ENCODE measurements at places on chromosomes 2 and 18.

DNA sequence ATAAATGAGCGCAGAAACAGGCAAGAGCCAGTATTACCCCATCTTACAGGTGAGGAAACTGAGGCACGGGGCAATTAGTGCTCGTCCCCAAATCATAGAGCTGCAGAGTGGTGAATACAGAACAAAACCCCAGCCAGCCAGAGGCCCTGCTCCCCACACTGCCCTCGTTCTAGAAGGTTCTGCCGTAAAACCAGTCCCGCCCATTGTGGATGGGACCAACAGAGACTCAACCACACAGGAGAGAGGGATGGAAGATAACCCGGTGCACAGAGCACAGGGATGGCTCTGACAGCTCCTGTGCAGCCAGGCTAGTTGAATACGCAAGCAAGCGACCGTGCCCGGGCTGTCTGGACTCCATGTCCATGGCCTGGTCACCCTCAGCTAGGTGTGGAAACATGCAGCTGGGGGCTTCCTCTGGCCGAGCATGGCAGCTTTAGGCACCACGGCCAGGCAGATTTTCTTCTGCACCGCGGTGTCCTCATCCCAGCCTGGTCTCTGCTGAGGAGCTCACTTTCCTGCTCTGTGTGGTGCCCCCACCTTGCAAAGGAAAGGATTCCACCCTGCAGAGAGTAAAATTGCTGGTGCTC lies 146.4 kb downstream of the TPO start:
- no peak for DNase-seq

- DNase-seq, result no peak
Measured at GRCh38 chr2:237180987-237181386, 95.3 kb downstream of the COPS8 start.

DNA sequence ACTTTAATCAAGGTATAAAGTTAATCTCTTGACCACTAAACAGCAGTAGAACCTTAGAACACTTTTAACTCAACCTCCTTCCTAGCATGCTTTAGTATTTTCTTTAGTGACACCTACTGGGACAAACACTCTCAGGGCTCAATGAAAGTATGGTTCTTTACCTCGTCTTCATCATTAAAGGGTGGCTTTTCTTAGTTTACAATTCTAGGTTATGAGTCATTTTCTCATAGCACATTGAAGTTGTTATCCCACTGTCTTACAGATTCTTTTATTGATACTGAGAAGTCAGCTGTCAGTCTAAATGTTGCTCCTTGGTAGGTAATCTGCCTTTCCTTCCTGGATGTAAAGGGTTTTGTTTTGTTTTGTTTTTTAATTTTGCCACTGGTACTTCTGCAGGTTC lies 38.0 kb downstream of the SIGLEC15 start:
- no peak for DNase-seq

DNA sequence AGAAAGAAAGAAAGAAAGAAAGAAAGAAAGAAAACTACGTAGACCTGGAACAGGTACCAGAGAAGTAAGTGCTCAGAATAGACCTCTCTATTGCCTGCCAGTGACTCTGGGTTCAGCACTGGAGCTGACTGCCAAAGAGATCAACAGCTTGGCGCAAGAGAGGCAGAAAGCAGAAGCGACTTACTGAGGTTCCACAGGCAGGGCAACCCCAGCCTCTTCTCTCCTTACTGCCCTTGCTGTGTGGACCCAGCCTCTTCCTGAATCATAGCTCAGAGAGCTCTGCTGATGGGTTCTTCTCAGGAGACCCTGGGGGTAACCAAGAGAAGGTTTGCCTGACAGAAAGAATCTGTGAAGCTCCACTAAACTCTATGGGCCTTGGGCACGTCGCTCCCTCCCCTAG lies 7.1 kb downstream of the CAPN13 start:
- no peak for DNase-seq

All from germinal center (tissue), 1 donor.